Neural crest cell (in vitro differentiated cells): ENCODE measurements at places on chromosomes 12 and 14.
A peak's percentile ranks its signal among the peaks of the same experiment; 100 is the strongest.

DNA sequence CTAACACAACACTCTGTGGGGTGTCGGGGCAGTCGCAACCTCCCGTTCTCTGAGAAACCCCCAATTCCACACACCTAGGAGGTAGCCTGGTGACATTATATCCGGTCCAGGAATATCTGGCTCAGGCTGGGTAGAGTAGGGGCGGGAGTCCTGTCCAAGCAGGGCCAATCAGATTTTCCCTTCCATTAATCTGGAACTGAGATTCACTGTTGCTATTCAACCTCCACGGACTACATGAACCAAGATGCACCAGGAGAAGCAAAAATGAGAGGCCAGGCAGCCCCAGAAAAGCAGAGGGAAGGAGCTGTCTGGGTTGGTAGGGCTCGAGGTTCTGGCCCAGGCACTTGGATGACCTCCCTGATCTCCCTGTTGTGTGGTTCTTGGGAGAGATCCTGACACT, 51.0 kb downstream of the NINJ2 start:
- no peak for DNase-seq

GRCh38 chr14:32205984-32206383, 2.9 kb upstream of the RNU6-8 start:
- no peak for DNase-seq

DNA sequence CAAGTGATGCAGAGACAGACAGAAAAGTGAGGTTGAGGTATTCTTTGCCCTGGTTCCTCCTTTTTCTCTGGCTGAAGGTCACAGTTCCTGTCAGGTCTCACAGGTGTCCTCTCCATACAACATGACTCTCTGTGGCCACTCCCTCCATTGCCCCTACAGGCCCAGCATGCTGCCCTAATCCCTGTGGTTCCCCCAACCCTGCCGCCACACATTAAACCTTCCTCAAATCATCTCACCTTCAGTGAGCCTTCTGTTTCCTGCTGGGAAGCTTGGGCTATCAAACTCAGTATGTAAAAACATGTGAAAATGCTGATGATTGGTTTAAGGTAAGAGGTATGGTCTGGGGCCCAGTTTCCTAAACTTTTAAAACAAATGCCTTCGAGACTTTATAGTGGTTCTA, 159.0 kb upstream of the E2F7 start:
- DNase-seq = no peak

- peak; percentile 32 for DNase-seq
Measured at GRCh38 chr12:107318806-107319532, 225.6 kb upstream of the CRY1 start.
